ENCODE measurements at places on chromosomes 16 and 17.

DNA sequence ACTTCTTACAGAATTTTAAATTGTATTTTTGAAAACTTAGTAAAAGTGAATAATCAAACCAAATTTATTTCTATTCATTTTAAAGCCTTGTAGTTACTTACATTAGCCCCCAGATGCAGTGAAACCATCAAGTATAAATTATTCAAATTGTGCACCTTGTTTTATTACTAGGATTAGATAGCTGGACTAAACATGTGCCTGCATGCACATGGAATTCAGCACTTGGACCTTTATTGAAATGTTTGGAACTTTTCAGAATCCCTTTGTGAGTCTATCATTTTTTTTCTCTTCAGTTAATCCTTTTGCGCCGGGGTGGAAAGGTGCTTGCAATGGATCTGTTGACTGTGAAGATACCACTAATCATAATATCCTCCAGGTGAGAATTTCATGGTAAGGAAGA is 4.7 kb downstream of the ZPBP2 start:
- DNase-seq = peak; percentile 38

DNA sequence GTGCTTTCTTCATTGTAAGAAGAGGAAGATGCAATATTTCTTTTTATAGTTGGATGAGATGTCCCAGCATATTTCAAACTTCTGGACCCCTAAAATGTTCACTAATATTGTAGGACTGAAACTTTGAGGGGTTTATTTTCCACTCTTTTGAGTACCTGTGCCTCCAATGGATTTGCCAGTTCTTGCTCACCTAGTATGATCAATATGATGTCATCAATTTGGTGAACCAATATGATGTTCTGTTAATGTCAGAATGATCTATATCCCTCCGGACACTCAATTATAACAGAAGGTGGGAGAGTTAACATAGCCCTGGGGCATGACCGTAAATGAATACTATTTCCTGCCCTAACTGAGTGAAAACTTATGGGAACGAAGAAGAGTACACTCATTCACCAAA is 178.3 kb downstream of the CBLN1 start:
- no peak for DNase-seq

DNA sequence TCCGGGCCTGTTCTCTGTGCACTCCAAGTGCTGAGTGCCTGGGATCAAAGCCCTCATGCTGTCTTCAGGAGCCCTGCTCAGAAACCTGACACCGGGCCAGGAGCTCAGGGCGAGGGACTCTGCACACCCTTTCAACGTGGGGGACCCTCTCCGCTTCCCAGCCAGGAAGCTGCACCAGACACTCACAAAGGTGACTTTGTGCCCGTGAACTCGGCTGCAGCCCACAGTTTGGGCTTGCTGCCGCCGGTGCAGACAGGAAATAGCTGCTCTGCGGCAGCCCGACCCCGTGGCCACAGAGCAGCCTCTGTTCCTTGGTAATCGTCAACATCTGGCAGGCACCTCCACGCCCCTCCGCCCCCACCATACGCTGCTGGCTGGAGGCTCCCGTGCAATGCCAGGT is 93.4 kb upstream of the METRNL start:
- DNase-seq = no peak

GRCh38 chr16:30382111-30382881 is at the start of gene SEPTIN1:
Gene SEPTIN1, minus strand, starts transcription at chr16:30382561. Its CDS starts 19 bp downstream, at chr16:30382542.
- no peak for DNase-seq

DNA sequence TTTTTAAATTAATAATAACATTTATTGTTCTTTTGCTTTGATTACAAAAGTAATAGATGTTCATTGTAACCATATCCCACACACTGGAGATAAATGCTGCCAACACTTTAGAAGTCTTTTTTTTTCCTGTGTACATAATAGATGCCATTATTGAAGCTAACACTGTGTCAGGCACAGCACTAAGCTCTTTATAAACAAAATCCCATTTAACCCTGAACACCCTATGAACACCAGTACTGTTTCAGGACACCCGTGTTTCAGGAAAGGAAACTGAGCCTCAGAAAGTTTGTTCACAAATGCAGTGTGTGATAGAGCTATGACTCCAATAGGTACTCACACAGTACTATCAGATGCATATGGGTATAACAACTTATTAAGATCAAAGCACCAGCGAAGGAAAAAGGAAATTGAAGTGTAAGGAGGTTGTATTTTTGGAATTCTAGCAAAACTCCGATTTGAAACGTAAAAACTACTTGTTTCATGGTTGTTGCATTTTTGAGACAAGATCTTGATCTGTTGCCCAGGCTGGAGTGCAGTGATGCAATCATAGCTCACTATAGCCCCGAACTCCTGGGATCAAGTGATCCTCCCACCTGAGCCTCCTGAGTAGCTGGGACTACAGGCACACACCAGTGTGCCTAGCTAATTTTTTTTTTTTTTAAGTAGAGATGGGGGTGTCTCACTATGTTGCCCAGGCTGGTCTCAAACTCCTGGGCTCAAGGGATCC is 2.0 kb upstream of the KIFC3 start:
- DNase-seq = no peak

GRCh38 chr16:24382762-24383407 is 126.8 kb downstream of the CACNG3 start:
- no peak for DNase-seq

DNA sequence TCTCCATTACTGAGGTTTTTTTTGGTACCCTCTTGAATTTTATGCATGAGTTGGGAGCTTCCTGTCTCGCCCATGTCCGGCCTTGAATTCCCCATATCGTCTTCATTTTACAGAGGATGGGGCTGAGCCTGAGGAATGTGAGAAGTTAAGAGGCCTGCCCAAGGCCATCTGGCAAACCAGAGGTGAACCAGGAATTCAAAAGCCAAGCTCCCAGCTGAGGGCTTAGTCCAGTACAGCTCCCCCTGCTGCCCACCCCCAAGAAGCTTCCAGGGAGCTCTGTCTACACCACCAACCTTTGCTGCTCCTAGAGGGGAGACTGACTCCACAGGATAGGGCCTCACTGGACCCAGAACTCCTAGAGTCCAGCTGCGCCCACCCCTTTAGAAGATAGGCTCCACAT is 20.7 kb upstream of the C16orf78 start:
- DNase-seq = peak; percentile 18

- no peak for DNase-seq
These were observed 136.7 kb upstream of the FAM20A start for GRCh38 chr17:68737761-68738443.

DNA sequence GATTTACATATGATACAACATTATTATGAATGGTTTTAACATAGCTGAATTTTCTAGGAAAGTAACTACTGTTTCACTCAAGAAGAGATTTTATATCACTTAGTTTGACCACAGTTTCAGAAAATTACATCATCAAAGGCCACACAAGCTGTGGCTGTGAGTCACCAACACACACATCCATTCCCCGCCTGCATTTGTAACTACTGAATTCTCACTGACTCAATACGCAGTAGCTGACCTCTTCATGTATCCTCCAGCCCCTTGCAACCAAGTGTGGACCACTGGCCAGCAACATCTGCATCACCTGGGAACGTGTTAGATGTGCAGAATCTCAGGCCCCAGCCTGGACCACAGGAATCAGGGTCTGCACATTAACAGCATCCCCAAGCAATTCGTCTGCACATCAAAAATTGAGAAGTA is 197.6 kb downstream of the XYLT1 start:
- DNase-seq = no peak

DNA sequence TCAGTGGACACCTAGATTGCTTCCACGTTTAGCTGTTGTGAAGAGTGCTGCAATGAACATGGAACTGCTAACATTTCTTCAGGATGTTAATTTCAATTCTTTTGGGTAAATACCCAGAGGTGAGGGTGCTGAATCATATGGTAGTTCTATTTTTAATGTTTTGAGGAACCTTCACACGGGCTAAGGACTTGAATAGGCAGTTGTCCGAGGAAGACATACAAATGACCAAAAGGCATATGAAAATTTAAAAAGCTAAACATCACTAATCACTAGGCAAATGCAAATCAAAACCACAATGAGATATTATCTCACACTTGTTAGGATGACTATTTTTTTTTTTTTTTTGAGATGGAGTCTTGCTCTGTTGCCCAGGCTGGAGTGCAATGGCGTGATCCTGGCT is 173.3 kb downstream of the PRKCB start:
- DNase-seq = no peak

DNA sequence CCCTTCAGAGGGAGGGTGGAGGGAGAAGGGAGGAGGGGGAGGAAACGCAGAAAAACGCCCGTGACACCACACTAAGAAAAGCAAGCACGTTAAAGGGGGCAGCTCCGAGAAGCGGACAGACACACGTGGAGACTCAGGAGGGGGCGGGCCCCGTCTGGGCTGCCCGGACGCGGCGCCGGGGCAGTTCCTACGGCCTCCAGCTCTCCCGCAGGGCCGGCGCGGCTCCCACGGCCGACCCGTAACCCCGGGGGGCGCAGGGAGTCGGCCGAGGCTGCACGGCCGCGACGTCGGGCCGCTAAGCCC is 362 bp downstream of the KLHDC4 start:
- no peak for DNase-seq

- no peak for DNase-seq
These were observed 60.7 kb upstream of the ADCY9 start for GRCh38 chr16:4176906-4177417.

DNA sequence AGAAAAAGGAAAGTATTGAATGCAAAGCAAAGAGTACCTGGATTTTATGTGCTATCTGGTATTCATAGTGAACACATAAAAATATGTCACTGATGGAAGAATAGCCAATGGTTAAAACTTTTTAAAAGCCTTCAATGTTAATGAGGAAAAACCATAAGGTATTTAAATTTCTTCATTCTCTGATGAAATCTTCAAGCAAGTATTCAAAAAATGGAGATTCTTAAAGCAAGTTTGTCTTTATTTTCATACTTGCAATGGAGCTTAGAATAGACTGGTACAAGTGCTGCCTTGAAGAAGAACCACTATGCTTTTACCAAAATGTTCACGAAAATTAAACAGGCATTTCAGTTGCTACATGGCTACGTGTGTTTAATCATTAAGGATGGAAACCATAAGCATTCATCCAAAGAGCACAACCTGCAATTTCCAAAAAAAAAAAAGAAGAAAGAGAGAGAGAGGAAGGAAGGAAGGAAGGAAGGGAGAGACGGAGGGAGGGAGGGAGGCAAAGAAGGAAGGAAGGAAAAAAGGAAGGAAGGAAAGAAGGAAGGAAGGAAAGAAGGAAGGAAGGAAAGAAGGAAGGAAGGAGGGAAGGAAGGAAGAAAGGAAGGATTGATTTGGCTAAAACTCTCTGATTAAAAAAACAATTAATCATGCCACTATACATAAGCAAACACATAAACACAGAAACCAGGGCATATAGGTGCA is 17.6 kb downstream of the HS3ST3A1 start:
- DNase-seq = no peak

DNA sequence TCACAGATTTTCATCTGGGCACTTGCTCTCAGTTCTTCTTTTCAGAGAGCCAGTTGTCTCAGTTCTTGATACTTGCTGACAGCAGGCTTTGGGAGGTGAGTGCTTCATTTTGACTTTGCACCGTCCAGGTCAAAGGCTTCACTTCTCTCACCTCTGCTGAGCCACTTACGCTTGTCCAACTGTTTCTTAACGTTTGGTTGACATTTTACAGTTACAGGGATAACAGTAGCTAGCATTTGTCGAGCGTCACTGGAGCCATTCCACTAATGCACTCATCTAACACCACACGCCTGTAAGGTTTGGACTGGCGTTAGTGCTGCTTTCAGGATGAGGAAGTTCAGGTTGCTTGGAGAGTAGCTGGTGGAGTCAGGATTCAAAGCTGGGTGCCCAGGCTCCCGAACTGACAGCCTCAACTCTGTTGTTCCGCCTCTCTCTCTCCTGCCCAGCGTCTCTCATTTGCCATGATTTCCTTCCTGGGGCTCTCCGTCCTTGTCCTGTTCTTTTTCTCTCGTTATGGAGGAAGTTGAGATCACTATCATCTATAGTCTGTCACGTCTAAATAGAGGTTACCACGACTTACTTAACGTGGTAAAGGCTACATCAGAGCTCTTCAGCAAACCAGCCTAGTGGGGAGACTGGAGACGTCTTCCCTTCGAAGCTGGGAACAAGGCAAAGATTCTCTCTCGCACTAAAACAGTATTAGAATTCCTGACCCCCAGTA is 220.8 kb downstream of the RPTOR start:
- DNase-seq = no peak

- DNase-seq = no peak
These were observed at the start of gene RPUSD1 for GRCh38 chr16:787978-788398. Gene RPUSD1, minus strand, starts transcription at chr16:788381. Its CDS starts 644 bp downstream, at chr16:787737.

GRCh38 chr17:73317513-73318426 is 6.0 kb upstream of the CDC42EP4 start:
- no peak for DNase-seq

DNA sequence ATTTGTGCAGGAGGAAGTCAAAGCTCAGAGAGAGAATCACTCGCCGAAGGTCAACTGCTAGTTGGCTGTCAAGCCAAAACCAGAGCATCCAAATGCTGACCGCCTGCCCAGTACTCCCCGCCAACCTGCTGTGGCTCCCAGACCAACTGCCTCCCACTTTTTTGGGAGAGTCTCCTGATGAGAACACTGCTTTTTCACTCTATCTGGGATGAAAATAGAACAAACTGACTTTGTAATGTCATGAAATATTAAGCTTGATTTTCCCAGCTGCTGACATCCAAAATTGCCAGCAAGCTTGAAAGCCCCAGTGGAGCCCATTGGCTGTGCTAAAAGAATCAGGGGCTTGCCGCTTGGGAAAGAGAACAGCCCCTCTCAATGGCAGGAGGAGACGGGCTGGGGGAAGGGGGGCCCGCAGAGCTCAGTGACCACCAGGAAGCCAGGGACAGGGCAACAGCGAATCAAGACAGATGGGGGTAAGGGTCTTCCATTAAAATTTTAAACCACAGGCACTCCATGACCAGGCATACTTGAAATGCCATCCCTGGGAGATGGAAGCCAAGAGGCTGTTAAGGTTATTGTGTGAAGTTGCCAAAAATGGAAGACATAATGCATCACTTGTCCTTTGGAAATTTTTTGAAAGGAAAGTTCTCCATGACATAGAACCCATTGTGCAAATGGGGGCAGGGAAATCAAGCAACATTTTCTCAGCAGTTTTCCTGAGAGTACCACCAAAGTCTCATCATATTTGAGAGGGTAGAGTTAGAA is 125.7 kb upstream of the CDH5 start:
- no peak for DNase-seq

GRCh38 chr17:75575197-75575596 is 12.4 kb upstream of the MYO15B start:
- no peak for DNase-seq

DNA sequence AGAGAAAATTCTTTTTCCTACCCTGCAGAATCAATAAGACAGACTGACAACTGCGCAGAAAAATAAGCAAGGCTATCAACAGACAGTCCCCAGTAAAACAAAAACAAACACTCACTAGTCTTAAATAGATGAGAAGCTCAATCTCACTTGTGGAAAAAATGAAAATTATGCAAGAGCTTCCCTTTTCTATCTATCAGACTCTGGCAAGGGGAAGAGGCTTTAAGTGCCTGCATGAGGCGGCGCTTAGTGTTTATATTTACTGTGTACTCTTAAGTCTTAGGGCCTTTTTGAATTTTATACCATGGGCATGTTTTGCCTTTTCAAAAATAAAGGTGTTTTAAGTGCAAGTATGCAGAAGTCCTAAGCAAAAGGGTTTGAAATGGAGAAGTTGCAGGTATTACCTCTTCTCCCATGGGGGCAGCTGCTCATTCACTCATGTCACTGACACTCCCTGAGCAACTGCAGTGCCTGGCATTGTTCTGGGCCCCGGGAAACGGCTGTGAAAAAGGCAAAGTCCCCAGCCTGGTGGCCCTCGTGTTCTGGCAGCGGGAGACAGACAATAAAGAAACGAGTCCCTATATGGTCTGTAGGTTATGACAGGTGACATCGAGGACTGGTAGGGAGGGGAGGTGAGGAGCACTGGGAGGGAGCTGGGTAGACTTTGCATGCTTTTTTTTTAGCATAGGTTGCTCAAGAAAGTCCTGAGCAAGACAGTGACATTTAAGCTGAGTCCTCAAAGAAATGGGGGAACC is 35.2 kb downstream of the HSBP1 start:
- peak; percentile 67 for DNase-seq

GRCh38 chr16:17574256-17574655 is 103.5 kb upstream of the XYLT1 start:
- no peak for DNase-seq
